Stimulated activated CD4-positive, alpha-beta T cell treated with anti-CD3 and anti-CD28 coated beads, Interleukin-4, amount 100 ng/mL, for 48 hours (primary cell): ENCODE measurements at places on chromosomes 7 and 10.

DNA sequence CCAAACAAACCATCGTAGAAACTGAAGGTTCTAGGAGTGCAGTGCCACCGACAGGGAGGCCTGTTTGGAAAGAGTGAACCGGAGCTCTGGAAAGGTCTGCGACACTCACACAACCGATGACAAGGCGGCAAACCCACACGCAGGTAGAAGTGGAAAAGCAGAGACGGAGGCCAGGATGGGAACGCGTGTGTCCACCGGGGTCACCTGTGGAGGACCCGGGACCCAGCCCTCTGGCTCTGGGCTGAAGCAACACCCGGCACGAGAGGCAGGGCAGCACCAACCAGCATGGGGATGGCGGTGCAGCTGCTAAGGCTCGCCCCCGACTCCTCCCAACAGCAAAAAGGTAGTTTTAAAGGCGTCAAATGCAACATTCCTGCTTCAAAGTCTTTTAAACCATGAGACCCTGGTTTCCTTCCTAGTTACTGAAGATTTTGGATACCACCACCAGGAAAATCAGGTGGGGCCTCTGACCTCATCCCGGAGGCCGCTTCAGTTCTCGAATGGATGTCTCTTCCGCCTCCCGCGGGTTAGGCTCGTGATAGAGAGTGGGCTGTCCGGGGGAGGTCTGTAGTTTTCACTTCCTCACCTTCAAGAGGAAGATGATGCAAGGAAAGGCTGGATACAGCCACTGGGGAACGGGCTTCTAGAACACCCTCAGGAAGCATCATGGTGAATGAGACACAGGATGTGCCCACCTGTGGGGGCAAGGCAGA, 115.5 kb downstream of the SMURF1 start:
- DNase-seq = no peak

GRCh38 chr7:114217026-114217806, 197.4 kb upstream of the FOXP2 start:
- DNase-seq = no peak

GRCh38 chr7:149772956-149773434, 393 bp downstream of the ZNF467 start:
- DNase-seq = no peak

- no peak for DNase-seq
Measured at GRCh38 chr7:78535655-78536054, 737.1 kb downstream of the PHTF2 start.

- no peak for DNase-seq
Measured at GRCh38 chr7:3196629-3197400, 104.2 kb upstream of the SDK1 start.

- DNase-seq = no peak
Measured at GRCh38 chr7:13878154-13878553, 111.3 kb downstream of the ETV1 start.

- no peak for DNase-seq
Measured at GRCh38 chr7:22219036-22219435, 137.9 kb downstream of the RAPGEF5 start.

GRCh38 chr10:57696641-57697040, 571.1 kb downstream of the IPMK start:
- DNase-seq = no peak

DNA sequence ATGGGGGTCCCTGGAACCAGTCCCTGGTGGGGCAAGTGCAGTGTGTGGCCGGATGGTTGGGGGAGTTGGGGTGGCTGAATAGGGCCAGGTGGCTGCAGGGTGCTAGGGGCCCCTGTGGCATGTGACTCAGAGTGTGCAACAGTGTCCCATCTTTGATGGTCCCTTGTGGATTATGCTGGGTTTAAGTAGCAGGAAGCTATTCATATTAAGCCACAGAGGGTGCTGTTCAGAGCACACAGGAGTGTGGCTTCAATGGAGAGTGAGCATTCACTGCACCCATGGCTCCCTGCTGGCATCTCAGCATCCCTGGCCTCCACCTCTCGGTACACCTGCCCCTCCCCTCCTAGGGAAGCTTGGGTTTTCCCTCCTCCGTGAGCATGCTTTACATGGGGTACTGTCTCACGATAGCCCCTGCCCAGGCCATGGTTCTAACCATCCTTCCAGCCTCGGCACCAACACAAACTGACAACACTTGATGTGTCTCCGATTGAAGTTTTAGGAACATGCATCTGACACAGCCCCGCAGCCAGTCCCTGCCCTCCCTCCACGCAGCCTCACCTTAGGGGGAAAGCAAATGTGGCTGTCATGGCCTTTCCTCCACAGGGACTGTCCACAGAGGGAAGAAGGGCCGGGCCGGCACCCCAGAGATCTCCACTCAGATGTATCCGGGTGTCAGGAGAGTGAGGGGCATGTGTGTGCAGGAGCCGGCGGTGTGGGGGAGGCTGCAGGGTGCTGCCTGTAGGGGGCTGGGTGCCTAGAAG, 30.4 kb upstream of the PPIF start:
- DNase-seq = no peak

DNA sequence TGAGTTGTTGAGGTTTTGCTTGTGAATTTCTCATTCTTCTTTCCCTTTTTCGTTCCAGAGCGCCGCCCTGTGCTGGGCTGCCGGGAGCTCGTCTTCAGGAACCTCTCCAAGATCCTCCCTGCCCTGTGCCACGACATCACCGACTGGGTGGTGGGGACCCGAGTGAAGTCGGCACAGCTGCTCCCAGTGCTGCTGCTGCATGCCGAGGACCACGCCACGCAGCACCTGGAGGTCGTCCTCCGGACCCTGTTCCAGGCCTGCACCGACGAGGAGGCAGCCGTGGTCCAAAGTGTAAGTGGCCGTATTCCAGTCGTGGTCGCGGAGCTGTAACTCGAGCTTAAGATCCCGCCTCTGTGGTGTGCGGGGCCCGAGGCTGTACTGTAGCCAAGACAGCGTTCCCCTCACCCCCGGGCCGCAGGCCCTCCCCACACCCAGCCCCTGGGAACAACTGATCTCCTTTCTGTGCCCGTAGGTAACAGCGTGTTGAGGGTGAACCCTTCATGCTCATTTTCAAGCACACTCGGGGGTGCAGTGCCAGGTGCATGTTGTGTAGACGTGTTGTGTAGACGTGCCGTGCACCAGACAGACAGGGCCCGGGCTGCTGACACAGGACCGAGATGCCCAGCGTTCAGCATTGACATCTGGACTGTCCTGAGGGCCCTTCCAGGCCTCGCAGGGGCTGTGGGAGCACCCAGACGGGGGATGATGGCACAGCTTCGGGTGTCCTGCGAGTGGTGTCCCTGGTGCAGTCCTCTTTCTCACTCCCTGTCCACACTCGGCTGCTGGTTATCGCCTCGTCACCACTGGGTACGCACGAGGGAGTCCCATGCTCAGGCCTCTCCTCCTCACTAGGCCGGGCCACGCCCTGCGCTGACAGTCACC, 27.7 kb upstream of the PRKAR1B start:
- DNase-seq = no peak

GRCh38 chr7:146864644-146865043, 748.0 kb downstream of the CNTNAP2 start:
- DNase-seq = no peak

DNA sequence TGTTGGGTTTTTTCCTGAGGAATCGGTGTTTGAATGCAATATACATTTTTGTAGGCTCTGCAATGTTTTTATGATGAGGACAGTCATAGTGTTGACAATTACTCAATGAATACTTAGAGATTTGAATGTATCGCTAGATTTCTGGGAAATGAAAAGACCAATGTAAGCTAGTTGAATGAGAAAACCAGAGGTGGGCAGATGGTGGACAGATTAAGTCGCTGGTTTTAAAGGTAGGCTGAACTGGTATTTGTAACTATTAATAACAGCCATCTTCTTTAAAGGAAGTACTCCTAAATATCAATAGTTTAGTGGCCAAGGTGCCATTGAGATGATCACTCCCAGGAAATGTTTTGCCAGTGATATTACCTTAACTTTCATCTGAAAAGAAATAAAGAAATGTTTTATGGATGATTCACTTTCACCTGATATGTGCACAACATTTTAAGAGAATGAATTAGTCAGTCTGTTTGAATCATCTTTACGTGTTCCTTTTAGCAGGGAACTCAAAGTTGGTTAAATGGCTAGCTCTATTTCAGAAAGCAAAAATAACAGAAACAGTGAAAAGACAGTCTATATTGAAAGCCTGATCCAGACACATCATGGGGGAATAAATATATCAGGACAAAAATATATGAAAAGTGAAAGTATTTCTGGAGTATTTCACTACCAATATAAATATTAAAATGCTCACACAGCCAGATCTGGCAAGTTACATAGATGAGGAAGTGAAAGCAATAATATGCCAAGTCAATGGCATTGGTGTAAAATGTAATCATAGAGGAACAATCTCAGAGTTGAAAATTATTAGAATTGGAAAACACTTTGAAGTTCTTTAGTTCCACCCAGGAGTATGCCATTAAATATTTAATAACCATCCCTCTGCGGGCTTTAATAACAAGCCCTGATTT, 20.7 kb downstream of the MET start:
- DNase-seq = no peak

DNA sequence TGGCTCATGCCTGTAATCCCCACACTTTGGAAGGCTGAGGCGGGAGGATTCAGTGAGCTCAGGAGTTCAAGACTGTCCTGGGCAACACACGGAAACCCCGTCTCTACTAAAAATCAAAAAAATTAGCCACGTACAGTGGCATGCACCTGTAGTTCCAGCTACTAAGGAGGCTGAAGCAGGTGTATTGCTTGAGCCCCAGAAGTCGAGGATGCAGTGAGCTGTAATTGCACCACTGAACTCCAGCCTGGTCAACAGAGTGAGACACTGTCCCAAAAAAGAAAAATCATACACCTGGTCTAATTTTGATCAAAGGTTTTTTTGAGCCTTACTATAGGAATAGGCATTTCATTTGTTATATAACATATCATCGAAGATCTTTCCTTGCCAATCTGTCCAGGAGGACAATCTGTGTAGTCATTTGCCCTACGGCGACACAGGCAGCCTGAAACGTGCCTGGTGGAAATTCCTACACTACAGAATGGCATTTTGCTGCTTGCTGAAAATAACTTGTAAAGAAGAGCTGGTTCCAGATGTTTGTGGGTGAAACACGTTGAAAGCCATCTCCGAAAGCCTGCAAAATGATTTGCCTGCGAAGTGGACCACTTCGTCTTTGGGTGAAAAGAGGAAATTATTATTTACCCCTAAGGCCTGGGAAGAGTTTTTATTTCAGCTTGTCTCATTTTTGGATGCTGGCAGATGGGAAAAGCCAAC, 31.3 kb upstream of the GDI2 start:
- DNase-seq = no peak

DNA sequence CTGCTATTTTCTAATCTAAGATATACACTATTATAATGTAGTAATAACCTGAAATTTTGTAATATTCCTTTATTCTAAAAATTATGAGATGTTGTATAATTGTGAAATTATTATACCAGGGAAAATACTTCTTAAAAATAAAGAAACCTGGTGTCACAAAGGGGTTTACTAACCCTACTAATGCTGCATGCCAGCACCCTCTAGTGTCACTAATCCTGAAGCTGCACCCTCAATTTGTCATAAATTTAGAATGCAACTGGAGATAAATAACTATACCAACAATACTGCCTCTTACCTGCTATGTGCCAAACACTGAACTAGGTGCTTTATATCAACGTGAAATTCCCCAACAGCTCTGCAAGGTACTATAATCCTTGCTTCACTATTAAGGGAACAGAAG, 30.8 kb downstream of the TM9SF3 start:
- no peak for DNase-seq

DNA sequence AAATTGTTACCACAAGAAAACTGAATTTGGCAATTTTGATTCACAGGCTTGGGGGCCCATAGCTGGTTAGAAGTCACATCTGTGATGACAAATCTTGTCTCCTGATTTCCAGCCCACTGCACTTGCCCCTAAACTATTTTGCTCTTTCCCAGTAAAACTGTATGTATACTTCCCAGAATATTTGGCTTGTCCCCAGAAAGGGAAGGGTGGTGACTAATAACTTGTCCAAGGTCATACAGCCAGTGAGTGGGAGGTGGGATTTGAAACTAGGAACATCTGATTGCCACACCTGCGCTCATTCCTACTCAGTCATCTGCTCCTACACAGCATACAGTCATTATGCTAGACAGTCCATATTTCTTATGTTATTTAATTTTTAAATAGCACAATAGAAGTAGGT, 304.5 kb downstream of the SDHAF3 start:
- DNase-seq = no peak
